ENCODE measurements at places on chromosomes 6 and 20.

- no peaks in the 10 kb centered on the region for H3K36me3 ChIP-seq
- no peak overlapping the region for H3K4me3 ChIP-seq
- no peaks in the 10 kb centered on the region for H3K4me1 ChIP-seq
- DNase-seq: no peak
Measured at GRCh38 chr6:141752677-141753076, 380.0 kb upstream of the GJE1 start.

- no peaks in the 10 kb centered on the region for H3K27me3 ChIP-seq
- peak overlapping the region; percentile 92 for H3K4me3 ChIP-seq
- peak overlapping the region; percentile 87 for H3K27ac ChIP-seq
- no peaks in the 10 kb centered on the region for H3K36me3 ChIP-seq
Measured at GRCh38 chr6:26420688-26421171, 18.7 kb downstream of the BTN3A1 start.

DNA sequence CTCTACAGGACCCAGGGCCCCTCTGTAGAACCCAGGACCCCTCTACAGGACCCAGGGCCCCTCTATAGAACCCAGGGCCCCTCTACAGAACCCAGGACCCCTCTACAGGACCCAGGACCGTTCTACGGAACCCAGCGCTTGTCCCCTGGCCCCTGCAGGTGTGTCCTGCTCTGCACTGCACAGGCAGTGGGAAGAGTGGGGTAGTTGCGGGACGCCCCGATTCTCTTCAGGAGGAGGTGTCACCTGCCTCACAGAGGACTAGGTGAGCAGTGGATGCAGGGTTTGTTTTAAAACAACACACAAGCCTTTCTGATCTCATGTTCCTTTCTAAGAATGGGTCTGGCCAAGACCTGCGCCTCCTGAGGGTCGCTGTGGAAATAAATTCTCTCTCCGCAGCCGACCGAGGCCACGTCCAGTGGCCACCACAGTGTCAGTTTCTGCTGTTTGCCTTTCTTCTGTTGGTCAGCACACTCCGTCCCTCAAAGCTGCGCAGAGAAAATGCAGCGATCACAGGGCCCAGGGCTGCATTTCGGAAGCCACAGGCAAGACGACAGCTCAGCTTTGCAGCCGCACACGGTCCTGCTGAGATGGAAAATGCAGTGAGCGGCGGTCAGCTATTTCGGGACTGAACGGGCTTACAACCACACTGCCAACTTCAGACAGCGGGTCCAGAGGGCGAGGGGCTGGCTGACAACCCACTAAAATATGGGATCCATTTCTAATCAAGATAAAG is 135.2 kb downstream of the DLL1 start:
- no peaks in the 10 kb centered on the region for H3K27me3 ChIP-seq
- no peaks in the 10 kb centered on the region for H3K36me3 ChIP-seq
- H3K4me1 ChIP-seq: peaks cover 17% of the 10 kb centered on the region
- H3K27ac ChIP-seq: no peak overlapping the region
- no peak for DNase-seq

GRCh38 chr20:31508517-31509244 is 5.6 kb upstream of the HM13 start:
- DNase-seq: no peak
- H3K36me3 ChIP-seq: no peaks in the 10 kb centered on the region
- H3K27me3 ChIP-seq: no peaks in the 10 kb centered on the region
- H3K4me3 ChIP-seq: no peak overlapping the region

GRCh38 chr20:50930139-50930975 is 880 bp downstream of the ADNP start:
- peaks cover 18% of the 10 kb centered on the region for H3K36me3 ChIP-seq
- no peaks in the 10 kb centered on the region for H3K27me3 ChIP-seq
- peak overlapping the region; percentile 98 for H3K27ac ChIP-seq
- H3K4me1 ChIP-seq: peaks cover 46% of the 10 kb centered on the region

GRCh38 chr20:52191132-52191915 is at the start of gene ZFP64:
TSS of gene ZFP64 (minus strand) at chr20:52191779. CDS start at chr20:52191636, 143 bp downstream.
- H3K27me3 ChIP-seq: no peaks in the 10 kb centered on the region
- H3K27ac ChIP-seq: peak within 1 kb of the TSS; percentile 84
- H3K4me3 ChIP-seq: peak within 1 kb of the TSS; percentile 75
- H3K4me1 ChIP-seq: peaks cover 9% of the 10 kb centered on the region

DNA sequence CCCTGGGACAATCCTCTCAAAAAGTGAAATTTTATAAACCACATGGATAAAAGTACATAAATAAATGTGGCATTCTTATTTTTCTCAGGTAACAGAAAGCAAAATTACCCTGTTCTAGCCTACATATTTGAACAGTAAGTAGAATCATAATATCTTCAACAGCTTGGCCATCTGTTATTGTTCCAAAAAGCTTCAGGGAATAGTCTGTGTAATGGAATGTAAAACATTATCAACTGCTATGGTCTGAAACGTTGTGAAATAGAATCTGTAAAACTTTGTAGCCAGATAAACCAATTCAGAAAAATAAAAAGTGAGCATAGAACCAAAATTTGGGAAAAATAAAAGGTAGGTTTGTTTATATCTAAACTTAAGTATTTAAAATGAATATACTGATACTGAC is 114.7 kb downstream of the THEMIS start:
- no peaks in the 10 kb centered on the region for H3K27me3 ChIP-seq
- H3K27ac ChIP-seq: no peak overlapping the region
- no peak overlapping the region for H3K4me3 ChIP-seq

GRCh38 chr6:52523378-52524142 is 53.3 kb downstream of the TRAM2 start:
- H3K36me3 ChIP-seq: no peaks in the 10 kb centered on the region
- DNase-seq: no peak
- H3K27me3 ChIP-seq: no peaks in the 10 kb centered on the region
- no peak overlapping the region for H3K27ac ChIP-seq

DNA sequence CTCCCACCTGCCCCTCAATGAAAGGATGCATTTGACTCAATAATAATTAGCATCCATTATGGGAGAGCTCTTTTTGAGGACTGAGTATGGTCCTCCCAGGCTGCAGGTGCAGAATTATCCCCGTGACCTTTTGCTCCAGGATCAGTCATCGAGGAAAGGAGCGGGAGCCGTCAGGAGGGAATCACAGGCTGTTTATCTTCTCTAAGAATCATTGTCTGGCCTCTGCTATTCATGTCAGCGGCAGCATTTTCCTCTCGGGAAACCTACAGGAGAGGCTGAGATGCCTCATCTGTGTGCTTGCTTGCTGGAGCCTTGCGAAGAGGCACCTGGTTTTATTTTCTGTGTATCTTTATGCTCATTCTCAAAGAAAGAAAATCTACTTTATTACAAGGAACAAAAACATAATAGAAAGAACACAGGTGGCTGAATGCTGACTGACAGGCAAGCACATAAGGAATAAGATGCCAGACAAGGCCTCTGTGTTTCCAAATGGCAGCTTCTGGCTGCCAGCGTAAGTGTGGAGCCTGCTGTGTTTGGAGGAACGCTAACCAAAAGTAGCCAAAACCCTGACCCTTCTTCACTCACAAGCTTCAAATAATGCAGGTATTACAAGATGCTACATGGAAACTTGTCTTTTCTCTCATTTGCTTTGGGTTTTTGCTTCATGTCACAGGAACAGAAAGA is 539.1 kb upstream of the MARCKS start:
- DNase-seq: no peak
- H3K4me1 ChIP-seq: no peaks in the 10 kb centered on the region
- H3K27me3 ChIP-seq: no peaks in the 10 kb centered on the region
- H3K4me3 ChIP-seq: no peak overlapping the region
- no peaks in the 10 kb centered on the region for H3K36me3 ChIP-seq

DNA sequence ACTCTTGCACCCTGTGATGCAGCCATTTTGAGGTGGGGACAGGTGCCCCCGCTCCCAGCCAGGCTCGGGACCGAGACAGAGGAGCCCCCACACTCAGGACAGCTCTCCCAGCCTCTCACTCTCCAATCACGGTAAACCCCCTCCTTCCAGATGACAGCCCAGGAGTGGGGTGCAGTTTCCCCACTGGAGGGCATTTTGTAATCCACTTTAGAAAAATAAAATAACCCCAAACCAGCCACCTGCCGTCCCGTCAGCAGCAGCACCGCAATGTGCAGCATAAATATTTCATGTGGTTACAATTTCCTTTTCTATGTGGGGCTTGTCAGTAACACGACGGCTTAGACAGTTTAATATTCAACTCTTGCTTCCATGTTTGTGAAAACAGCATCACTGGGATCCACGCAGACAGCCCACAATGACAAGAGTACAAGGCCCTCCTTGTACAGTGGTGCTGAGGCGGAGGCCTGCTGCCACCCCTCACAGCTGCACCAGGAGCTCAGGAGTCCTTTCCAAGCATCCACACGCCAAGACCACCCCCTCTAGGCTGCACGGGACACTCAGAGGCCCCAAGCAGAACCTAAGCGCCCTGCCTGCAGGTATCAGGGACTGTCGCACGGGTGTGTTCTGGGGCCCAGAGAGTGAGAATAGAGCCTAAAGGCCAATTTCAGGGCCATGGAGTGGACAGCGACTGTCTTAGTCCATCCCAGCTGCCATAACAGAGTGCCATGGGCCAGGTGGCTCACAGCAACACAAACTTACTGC is 116.7 kb downstream of the JPH2 start:
- H3K27ac ChIP-seq: no peak overlapping the region
- no peaks in the 10 kb centered on the region for H3K27me3 ChIP-seq

DNA sequence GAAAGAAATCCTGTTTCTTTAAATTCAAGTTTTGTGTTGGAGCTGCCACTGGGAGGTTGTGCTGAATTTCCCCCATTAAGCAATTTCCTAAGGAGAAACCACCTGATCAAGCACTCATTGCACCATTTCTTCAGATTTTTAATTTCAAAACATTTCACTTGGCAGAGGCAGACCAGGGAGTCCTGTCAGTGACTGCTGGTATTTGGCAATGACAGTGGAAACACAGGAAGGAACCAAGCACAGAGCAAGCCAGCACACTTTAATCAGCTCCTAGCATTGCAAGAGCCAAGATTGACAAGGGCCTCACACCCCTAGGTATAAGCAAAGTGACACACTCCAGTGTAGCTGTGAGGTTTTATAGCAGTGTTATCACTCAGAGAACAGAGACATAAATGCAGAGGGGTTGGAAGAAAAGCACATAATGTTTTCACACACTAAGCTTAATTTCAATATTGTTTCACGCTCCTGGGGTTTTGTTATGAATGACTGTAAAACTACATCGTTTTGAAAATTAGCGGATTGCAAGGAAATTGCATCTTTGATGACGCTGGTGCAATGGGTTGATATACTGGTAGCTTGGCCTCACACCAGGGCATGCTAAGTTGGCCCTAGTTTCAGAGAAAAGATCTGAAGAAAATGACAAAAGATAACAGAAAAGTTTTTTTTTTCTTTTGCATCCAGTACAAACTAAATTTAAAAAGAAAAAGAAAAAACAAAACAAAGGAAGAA is 768.4 kb downstream of the TFAP2A start:
- no peaks in the 10 kb centered on the region for H3K27me3 ChIP-seq
- H3K36me3 ChIP-seq: no peaks in the 10 kb centered on the region
- H3K4me1 ChIP-seq: no peaks in the 10 kb centered on the region
- no peak overlapping the region for H3K27ac ChIP-seq
- no peak overlapping the region for H3K4me3 ChIP-seq
- DNase-seq: no peak

- H3K27ac ChIP-seq: peak overlapping the region; percentile 97
- peak overlapping the region; percentile 63 for H3K4me3 ChIP-seq
- H3K36me3 ChIP-seq: no peaks in the 10 kb centered on the region
- DNase-seq: no peak
Measured at GRCh38 chr6:35497571-35498421, 917 bp upstream of the TEAD3 start.

- no peak overlapping the region for H3K4me3 ChIP-seq
- H3K27me3 ChIP-seq: no peaks in the 10 kb centered on the region
- DNase-seq: no peak
- H3K27ac ChIP-seq: no peak overlapping the region
- no peaks in the 10 kb centered on the region for H3K4me1 ChIP-seq
Measured at GRCh38 chr6:121597654-121598053, 162.2 kb downstream of the GJA1 start.

Measured in gastrocnemius medialis (tissue), 4 donors.